ENCODE measurements at places on chromosomes 16 and 17.

GRCh38 chr16:35730251-35730650, 2270.8 kb downstream of the TP53TG3F start:
- DNase-seq, result no peak

DNA sequence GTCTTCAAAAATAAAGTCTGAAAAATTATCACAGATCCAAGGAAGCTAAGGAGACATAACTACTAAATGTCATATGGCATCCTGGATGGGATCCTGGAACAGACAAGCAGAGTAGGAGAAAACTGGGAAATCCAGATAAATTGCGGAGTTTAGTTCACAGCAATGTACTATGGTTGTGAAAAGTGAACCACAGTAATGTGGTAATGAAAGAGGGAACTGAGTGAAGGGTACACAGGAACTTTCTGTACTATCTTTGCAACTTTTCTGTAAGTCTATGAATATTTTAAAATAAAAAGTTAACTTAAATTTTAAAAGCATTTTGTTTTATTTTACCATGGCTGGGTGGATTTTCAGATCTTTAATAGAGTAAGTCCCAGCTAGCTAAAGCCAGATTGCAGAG, 16.3 kb downstream of the SLFN12L start:
- no peak for DNase-seq

- DNase-seq, result no peak
Observed at GRCh38 chr17:21388944-21389343, 12.8 kb downstream of the KCNJ12 start.

DNA sequence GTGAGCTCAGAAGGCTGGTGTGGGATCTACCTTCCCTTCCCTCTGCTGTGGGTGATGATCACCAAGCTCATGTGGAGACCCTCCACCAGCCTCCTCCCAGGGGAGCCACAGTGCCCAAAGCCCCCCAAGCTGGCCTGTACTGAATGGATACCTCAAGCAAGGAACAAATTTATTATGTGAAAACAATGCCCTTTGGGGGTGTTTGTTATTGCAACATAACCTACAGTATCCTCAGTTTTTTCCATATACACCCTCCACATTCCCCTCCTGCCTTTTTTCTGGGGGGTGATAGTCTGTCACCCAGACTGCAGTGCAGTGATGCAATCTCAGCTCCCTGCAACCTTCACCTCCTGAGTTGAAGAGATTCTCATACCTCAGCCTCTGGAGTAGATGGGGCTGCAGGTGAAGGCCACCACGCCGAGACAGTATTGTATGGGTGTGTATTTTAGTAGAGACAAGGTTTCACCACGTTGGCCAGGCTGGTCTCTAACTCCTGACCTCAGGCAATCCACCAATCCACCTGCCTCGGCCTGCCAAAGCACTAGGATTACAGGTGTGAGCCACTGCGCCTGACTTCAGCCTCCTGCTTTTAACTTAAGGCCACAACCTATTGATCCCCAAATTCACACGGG, 215.9 kb downstream of the CPPED1 start:
- DNase-seq, result no peak

DNA sequence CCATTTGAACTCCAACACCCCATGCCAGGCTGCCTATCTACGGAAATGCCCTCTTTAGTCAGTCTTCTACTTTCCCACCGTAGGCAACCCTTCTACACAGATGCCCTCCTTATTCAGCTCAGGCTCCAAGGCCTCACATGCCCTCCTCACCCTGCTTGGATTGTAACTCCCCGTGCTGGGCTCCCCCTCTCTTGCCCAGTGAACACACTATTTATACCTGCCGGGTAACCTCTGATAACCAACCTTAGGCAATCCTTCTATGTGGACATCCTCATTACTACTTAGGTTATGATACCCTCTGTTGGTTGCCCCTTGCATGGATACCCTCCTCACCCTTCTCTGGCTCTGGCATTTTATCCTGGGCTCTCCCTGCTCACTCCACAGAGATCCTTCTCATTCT, 50.3 kb downstream of the NFAT5 start:
- no peak for DNase-seq

- no peak for DNase-seq
Observed at GRCh38 chr16:54173490-54173889, 113.1 kb downstream of the IRX3 start.

GRCh38 chr17:44522883-44523671, 19.9 kb upstream of the GPATCH8 start:
- peak; percentile 59 for DNase-seq
